ENCODE measurements at places on chromosomes 3 and 15. TPM values are rescaled to one million over a fixed set of nuclear protein-coding genes. Genes with fewer than 3 reads are reported as not detected.

DNA sequence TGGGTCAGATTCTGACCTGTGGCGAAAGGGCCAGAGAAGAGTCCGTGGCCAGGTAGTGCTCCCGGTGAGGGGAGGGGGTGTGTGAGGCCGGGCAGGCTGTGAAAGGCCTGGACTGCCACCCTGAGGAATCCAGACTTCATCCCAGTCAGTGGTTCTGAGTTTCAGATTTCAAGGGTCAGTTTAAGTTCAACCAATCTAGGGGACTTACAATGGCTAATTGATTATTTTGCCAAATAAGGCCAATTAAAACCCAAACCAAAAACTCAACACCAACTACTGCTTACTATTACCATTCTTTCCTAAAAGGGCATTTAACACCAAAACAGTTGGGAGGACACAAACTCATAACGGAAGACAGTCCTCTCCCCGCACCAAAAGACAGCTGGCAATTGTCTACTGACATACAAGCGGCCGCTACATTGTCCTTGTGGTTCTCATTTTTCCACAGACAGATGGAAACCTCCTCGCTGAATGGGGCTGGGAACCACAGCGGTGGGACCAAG is 30.5 kb downstream of the TMEM44 start:
- no peak for DNase-seq

DNA sequence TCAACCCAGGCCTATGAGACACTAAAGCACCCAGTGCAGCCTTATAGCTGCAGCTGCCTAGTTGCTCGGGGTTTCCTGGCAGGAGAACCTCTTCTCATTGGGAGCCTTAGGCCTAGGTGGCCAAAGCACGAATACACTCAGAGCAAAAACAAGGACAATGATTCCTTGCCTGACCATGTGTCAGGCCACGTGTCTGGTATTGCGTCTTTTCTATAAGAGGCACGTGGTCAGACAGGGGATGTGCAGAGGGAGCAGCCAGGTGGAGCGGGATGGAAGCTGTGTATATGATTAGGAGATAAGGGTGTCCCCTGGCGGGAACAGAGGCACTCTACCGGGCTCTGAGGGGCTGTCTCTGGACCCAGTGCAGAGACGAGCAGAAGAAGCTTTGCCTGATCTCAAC is 26.4 kb downstream of the SLC22A14 start:
- DNase-seq = no peak

GRCh38 chr15:40309344-40309862 is 1.7 kb upstream of the PLCB2 start:
- no peak for DNase-seq

GRCh38 chr3:8732413-8732812 is 1.2 kb upstream of the CAV3 start:
- no peak for DNase-seq

DNA sequence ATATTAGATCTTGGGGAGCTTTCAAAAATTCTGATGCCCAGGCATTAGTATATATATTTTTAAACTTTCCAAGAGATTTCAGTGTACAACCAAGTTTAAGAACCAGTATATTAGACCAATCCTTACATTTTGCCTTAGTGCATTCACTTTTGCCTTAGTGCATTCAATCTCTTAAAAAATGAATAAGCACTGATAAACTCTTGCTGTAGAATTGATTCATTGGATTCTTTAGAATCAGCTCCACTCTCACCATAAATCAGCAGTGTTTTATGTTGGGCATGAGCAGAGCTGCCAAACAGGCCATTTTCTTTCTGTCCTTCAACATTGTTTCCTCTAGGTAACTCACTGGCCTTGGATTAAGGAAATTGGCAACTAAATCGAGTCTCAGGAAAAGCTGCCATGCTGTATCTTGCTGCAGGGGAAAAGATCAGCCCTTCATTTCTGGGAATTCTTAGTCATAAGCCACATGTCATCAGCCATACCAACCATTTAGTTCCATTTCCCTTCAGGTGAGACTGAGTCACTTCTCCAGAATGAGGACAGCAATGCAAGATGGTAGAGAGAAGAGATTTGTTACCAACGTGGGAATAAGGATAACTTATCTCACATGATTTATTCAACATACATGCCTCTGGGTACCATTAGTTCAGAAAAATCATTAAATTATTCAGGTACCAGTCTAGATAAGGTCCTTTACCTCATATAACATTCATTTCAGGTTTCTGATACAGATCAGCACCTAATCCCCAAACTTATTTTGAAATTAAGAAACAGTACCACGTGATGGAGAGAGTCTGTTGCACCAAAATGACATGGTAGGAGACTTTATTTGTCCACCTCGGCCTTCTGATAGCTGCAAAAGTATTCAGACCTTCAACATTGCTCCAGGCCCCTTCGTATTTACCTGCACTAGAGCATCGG is 192.5 kb downstream of the P3H2 start:
- DNase-seq = no peak

DNA sequence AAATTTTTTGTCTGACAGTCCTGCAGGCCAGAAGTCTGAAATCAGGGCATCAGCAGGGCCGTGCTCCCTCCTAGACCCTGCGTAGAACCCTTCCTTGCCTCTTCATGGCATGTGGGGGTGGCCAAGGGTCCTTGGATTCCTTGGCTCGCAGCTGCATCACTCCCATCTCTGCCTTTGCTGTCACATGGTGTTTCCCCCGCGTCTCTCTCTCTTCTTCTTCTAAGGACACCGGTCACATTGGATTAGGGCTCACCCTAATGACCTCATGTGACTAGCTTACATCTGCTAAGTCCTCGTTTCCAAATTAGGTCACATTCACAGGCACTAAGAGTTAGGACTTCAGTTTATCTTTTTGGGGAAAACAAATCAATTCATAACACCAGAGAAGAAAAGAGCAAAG is 12.0 kb downstream of the SLCO3A1 start:
- no peak for DNase-seq

DNA sequence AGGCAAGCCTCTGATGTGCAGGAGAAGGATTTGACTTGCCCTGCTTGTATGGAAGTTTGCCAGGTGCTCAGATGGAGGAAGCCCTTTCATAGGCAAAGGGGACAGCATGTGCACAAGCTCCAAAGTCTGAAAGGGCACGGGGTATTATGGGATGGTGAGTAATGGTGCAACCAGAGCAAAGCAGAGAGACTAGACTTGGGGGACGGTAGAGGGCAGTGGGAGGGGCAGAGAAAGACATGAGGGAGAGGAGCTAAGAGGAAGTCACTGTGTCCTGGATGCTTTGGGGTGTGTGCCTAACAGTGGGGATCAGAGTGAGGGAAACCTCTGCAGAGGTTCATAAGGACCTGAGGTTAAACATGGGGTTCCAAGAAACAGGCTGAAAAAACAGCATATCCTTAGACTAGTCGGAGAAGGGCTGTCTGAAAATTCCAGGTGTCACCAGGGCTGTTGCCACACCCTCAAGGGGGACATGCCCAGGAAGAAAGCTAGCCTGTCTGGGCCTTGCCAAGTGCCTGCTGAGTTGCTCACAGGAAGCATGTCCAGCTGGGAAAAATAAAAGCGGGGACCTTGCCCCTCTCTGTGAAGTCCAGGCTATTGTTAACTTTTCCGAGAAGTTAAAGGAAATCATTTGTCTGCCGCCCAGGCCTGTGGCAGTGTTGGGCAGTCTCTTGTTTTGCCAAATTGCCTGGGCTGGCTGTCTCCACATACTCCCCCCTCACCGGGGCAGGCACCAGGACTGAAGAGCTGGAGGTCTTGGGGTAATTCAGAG is 47.1 kb downstream of the HRH1 start:
- no peak for DNase-seq

DNA sequence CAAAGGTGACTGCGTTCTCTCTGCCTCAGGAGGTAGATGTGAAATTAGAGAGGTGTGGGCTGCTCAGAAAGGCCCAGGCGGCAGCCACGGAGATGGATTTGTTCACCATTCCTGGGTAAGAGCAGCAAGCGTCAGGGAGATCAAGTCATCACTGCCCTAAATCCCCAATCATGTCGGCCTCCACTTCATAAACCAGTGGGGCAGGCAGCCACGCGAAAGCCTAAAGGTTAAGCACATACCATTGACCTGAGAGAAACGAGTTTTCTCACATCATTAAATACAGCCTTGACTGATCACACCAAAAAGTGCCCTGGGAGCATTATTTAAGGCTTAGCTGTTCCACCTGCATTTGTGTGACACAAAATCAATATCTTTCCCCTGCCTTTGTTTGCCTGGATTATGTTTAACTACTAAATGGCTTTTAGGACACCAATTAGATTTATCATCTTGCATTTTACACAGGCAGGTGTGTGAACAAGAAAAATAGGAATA is 50.7 kb upstream of the FOXB1 start:
- no peak for DNase-seq

GRCh38 chr15:89898614-89899294 is 5.0 kb upstream of the AP3S2 start:
- DNase-seq = no peak

GRCh38 chr15:90807786-90808086 is 60.7 kb upstream of the FURIN start:
- DNase-seq = no peak

DNA sequence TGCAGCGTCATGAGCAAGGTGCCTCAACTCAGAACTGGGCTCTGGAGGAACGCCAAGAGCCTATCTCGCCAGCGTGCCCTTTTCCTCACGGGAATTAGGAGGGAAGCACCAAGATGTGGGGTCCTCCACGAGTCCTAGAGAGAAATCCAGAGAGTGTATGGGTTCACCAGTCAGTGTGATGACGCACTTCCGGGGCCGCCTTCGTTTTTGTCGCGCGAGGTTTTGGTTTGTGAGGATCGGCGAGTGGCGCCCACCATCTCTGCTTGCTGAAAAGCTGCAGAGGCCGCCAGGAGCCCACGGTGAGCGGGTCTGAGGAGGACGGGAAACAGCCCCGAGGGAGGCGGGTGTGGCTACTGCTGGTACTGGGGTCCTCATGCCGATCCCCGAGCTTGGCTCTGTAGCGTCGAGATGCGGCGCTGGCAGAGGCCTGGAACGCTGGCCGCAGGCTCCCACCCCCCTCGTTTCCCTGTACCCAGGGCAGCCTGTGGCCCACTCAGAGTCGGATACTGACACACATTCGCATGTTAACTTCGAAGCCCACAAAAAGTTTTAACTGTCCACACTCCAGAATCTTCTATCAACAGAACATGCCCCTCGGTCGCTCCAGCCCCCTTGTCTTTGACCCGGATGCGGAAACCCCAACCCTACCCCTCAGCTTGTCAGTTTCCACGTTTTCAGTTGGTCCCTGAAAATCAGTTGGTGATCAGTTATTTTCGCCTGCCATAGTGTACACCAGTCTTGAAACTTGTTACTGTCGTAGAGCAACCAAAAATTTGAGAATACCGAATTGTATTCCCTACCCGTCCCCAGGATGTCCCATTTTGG is 30.4 kb downstream of the ZNF662 start:
- DNase-seq = peak; percentile 7

GRCh38 chr15:68488966-68489365 is 57.0 kb upstream of the ITGA11 start:
- DNase-seq = no peak

DNA sequence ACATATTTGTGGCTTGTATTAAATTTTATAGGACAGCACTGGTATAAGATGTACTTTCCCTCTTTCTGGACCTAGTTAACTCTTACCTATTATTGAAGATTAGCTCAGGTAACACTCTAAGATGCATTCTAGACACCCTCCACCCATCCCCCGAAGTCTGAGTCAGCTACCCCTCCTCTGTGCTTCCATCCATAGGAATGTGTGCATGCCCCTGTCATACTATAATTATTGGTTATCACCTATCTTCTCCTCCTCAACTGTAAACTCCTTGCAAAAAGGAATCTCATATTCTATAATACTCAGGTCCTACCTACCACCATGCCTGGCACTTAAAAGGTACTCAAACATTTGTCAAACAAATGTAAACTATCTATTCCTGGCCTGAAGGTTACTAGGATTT is 3.0 kb downstream of the PEAK1 start:
- DNase-seq = no peak

DNA sequence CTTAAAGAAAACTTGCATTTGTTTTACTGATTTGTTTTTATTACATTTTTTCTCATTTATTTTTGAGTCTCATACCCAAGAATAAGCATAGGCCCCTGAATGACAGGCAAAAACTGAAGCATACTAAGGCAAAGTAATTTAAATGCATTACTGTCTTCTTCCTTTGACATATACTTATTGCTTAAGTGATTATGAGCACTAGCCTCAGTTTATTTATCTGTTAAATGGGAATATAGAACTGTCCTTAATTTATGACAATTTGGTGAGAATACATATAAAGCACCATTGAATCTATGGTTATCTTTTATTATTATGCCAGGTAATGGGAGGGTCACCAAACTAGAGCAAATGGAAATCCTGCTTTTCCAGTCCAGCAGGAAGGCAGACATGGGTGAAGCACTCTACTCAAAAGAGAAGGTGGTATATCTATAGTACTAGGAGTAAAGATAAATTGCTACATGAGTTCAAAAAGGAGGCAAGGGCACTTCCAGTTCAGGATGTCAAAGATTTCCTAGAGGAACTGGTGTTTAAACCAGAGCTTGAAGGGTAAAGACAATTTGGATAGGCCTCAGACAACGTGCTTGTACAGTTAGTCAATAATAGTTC is 435.0 kb downstream of the FOXP1 start:
- DNase-seq = no peak

- no peak for DNase-seq
These were observed 223.5 kb downstream of the ABHD5 start for GRCh38 chr3:43914269-43914668.

DNA sequence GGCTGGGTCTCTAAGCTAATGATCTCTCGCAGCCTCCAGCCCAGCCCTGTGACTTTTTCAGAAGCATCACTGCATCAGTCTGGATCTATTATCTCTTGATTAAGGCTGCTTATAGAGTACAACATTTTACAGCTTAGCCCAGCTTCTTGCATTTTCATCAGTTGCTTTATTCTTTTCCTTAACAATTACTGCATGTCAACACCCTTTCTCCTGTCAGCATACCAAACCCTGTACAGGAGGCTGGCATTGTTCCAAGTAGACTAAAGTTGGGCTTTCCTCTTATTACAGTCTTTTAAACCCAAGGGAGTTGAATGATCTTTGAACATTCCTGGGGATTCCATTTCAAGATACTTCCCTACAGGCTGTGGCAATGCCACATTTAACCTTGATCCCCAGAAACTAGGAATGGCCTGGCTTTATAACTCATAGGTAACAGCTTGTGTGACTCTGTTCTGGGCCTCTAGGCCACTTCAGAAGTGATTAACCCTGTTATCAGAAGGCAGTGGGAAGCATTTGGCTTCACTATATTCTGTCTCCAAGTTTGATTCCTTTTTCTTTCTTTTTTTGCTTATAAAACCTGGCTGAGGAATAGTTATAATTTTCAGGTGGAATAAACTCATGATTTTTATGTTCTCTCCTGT is 182.9 kb downstream of the KCNMB2 start:
- DNase-seq = no peak

The NR1I2 gene
- 0.23 TPM for total RNA-seq

The PFN2 gene
- 56.7 TPM for total RNA-seq

The GABPB1 gene
- total RNA-seq = 7.8 TPM

The LYZL4 gene
- total RNA-seq = not detected

The CFAP44 gene
- 4.9 TPM for total RNA-seq

The CATSPER2 gene
- 1.5 TPM for total RNA-seq

The SLC26A6 gene
- total RNA-seq = 9.5 TPM

The SLCO2A1 gene
- total RNA-seq = 6.5 TPM

The DUOX1 gene
- 0.61 TPM for total RNA-seq

The SEMA3B gene
- 22.5 TPM for total RNA-seq
